ENCODE measurements at places on chromosomes 2 and 18.

- no peak for DNase-seq
Observed at GRCh38 chr18:66438711-66439536, 165.0 kb downstream of the CDH19 start.

DNA sequence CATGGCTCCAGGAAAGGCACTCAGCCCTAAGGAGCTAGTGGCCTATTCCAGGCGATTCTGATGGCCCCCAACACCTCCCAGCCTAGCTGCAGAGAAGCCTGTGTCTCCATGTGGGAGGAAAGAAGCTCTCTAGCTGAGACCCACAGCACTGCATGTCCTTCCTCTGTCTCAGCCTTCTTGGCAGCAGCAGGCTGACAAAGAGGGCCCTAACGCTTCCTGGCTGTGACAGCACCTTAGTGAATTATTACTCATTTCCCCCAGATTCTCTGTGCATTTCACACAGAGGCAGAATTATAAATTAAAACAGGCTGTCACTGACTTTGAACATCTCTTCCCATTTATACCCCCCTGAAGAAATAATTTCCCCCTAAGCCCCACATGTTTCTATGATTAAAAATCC lies 206.8 kb downstream of the CLIP4 start:
- no peak for DNase-seq

DNA sequence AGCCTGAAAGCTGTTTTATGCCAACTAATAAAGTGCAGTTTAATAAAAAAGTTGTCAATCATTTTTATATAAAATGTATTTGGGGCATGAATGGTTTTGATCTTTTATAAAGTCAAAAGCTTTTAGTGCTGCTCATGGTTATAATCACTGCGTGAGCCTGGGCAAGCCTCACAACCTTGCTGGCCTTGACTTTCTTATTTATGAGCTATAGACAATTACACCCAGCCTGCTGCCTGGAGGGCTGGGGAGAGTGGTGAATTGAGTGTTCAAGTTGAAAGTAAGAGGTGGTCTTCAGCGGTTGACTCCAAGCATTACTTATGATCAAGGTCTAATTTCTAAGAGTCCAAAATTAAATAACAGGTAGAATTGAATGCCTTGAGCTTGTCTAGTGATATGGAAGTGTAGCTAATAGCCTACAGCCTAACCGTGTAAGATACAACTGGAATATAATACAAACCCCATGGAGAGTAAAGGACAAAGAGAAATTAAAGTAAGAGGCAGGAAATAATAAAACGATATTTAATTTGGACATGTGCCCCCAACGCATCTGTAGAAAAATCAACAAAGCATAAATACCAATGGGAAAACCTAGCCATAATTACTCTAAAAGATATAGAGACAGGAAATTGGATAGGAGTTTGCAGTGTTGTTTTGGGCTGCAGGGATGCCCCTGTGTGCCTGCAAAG lies 106.0 kb upstream of the CYP1B1 start:
- DNase-seq: no peak

DNA sequence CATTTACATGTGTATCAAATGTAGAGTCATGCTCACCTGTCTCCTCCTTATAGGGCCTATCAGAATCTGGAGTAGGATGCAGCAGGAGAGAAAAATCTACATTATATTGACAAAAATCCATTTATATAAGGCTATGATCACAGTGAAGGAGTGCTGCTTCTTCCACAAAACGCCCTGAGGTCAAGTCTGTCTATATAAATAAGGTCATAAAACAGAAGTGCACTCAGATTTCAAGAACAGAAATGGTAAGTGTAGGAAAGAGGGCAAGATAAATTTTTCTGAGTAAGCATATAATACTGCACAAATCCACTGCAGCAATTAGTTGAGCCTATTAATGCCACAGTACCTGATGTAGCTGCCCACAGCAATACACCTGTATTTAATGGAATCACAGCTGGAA lies 51.8 kb downstream of the COL5A2 start:
- no peak for DNase-seq

DNA sequence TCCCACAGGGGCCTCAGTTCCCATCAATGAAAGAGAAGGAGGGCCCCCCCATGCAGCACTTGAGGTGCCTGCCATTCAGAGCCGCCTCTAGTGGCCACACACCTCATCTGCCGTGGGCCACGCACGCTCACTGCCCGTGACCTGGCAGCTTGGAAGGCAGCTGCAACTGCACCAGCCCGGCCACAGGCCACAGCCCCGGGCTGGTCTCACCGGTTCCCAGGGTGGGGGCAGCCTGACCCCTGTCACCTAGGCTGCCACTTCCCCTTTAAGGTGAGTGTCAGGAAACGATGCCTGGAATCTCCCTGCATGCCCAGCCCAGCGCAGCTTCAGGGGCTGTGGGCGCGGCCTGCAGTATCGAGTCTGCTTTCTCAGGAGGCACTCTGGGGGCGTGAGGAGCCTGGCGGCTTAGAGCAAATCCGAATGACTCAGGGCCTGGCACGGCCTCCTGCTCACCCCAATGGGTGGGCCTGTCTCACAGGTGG lies 2.6 kb downstream of the MAB21L4 start:
- no peak for DNase-seq
